ENCODE measurements at places on chromosomes 12 and 14. TPM values are rescaled to one million over a fixed set of nuclear protein-coding genes. Genes with fewer than 3 reads are reported as not detected.

- H3K27ac ChIP-seq = no peak overlapping the region
- H3K4me1 ChIP-seq = no peaks in the 10 kb centered on the region
- no peak overlapping the region for H3K4me3 ChIP-seq
- H3K36me3 ChIP-seq = no peaks in the 10 kb centered on the region
- no peak for DNase-seq
Observed at GRCh38 chr12:70598467-70599193, 38.6 kb downstream of the PTPRB start.

- no peak for DNase-seq
- H3K27ac ChIP-seq = no peak overlapping the region
Observed at GRCh38 chr12:14577344-14577743, 9.7 kb upstream of the PLBD1 start.

The CKB gene
- 1,303 TPM for total RNA-seq

DNA sequence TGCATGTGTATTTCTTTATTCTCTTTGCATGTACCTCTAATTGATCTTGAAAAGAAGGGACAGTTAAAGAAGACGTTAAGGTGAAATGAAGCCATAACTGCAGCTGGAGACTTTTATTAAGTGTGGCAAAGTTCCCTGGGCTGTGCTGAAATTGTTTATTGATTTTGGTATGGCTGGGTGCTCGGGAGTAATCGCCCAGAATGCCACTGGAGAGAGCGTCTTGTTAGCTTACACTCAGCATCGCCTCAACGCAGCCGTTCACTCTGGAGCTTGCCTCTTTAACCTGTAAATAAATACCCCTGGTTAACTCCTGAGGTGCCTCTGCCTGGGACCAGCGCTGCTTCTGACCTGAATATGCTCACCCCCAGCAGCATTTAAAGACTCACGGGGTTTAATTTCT is 98.6 kb downstream of the GPATCH2L start:
- H3K27ac ChIP-seq = no peak overlapping the region
- H3K36me3 ChIP-seq = no peaks in the 10 kb centered on the region
- no peak overlapping the region for H3K4me3 ChIP-seq

DNA sequence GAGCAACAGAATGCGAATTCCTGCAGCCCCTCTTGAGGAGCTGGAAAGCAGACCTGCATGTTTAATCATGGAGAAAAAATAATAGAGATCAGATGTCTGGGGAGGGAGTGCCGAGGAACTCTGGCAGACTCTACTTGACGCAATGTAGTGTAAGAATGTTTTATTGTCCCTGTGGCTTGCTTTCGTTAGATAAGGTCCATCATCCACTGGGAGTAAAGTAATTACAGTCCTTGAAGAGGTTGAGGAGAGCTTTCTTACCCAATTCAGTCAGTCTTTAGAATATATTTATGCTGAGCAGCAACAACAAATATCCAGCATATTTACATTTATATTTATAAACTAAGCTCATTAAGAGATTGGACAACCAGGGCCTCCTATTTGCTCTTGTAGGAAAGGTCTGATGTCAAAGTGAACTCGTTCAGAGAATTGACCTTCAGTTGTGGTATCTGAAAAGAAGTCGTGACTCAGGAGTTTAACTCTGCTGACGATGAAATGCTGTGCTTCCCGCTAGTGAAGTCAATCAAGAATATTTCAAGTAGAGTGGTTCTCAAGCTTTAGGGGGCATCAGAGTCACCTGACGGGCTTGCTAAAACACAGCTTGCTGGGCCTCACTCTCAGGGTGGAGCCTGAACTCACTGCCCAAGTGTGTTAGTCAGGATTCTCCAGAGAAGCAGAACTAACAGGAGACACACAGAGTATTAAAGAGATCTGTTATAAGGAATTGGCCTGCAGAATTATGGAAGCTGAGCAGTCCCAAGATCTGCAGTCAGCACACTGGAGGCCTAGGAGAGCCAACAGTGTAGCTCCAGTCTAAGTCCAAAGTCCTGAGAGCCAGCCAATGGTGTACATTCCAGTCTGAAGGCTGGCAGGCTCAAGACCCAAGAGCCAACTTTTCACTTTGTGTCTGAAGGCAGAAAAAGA is 139.3 kb upstream of the LMNTD1 start:
- H3K4me1 ChIP-seq = no peaks in the 10 kb centered on the region
- no peaks in the 10 kb centered on the region for H3K27me3 ChIP-seq
- no peak for DNase-seq
- H3K27ac ChIP-seq = no peak overlapping the region

Data from sigmoid colon (tissue), 7 donors.